ENCODE measurements at places on chromosomes 1 and 21. TPM values are rescaled to one million over a fixed set of nuclear protein-coding genes. Genes with fewer than 3 reads are reported as not detected.

The MASP2 gene
- not detected for total RNA-seq

The TNFRSF4 gene
- total RNA-seq = under 0.01 TPM

DNA sequence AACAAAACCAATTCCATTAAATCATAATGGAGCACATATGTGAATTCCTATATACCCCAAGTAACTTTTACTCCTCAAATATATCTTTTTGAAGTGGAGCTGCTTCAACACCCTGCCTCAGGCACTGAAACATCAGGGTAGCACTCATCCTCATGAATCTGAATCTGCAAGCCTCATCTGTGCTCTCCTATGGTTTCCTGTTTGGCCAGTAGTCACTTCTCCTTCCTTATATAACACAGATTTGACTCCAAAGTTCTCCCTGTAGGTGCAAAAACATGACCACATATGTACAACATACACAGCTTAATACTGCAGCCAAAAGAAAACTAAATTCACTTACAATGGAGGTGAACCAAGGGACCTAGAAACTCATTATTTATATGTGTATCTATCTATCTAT is 7.2 kb downstream of the TRIT1 start:
- DNase-seq = no peak

The FCRL1 gene
- not detected for total RNA-seq

GRCh38 chr1:207311888-207312603 is 9.4 kb upstream of the CD55 start:
- no peak for DNase-seq

- no peak for DNase-seq
Observed at GRCh38 chr1:233364026-233364425, 36.5 kb downstream of the MAP3K21 start.

GRCh38 chr1:27142464-27142863 is 12.5 kb downstream of the SLC9A1 start:
- no peak for DNase-seq

GRCh38 chr1:148372731-148373130 is 110.4 kb downstream of the PPIAL4G start:
- DNase-seq = peak; percentile 41

DNA sequence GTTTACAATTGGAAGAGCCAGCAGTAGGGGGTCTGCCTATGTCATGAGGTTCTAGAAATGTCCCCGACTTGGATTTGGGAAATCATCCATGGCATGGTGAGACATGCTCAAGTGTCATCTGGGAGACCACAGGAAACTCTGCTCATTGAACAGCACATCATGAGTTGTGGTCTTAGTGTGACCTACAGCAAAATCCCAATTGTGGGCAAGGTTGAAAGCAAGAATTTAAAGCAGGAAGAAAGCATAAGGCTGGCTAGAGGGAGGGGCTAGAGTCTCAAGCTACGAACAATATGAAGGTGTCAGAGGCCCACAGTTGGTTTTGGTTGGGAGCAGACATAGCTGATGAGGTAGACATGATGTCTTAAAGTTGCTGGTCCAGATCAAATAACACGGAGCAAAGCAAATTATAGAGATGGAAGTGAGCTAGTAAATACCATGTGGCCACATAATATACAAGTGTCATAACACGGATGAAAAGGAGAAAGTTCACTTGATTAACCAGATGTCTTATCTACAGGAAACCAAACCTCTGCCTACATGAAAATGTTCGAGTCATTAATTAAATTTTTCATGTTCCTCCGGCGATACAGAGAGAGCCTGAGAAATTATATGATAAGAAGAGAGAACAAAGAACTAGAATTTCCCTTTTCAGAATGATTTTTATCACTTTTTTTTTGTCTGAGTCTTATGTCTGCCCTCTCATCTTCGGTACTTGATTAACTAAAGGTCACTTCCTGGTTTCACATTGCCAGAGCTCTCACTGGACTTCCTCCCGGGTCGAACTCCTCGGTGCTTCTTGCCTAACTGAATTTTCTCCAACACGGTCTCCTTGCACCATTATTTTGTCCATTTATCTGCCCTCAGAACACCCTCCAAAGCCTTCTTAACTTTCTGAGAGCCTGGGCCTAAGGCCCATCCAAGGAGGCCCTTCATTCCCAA is 67.5 kb upstream of the DUSP10 start:
- peak; percentile 77 for DNase-seq

The CGN gene
- under 0.01 TPM for total RNA-seq

DNA sequence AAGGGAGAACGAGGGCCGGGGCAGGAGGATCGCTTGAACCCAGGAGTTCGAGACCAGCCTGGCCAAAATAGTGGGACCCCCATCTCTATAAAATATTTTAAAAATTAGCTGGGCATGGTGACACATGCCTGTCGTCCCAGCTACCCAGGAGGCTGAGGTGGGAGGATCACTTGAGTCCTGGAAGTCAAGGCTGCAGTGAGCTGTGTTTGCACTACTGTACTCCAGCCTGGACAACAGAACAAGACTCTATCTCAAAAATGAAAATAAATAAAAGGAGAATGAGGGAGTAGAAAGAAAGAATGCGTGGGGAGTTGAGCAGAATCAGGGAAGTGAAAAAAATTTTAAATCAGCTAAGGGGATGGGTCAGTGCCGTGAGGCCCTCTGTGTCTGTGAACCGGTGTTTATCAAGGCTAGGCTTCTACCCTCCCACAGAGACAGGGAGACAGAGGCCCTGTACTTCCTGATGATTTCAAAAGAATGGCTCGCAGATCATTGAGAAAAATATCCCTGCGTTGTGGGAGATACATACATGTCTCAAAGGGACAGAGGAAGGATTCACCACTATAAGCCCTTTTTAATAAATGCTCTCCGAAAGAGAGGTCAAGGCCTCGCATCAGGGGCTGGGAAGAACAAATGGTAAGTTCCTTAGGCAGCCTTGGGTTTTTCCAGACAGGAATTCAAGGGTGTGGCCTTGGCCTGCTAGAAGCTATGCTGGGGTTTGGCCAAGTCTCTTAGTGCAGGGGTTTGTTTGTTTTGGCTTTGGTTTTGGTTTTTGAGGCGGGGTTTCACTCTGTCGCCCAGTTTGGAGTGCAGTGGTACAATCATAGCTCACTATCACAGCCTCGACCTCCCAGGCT is 20.7 kb downstream of the IL10RB start:
- peak; percentile 83 for DNase-seq

DNA sequence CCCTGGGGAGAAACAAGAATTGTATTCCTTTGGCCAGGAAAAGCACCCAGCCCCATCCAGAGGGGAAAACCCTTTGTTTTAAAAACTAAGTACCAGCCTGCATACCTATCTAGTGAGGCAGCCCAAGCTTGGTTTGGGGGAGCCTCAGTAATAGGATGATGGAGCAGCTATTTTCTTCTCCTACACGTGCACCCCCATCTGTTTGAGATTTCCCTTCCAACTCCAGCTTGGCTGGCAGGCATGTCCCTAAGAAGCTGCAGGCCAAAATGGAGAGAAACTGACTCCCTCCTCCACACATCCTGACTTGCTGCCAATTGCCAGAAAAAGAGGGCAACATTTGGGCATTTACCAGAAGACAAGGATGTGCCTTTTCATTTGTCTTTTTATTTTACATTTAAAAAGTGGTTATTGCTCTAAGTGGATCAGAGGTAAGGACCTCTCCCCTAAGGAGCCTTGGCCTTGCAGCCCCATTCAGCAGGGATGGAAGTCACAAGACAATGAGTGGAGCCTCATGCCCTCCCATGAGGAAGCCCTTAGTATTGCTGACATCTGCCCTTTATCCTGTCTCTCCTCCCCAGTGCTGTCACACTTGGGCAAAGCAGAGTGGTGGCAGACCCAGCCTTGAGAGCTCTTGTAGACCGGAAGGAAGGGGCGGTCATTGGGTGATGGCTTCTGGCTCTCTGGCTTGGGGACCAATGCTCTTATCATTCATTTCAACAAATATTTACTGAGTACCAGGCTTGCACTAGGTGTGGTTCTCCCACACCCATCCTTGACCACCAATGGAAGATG is 8.6 kb downstream of the FNDC5 start:
- peak; percentile 20 for DNase-seq

DNA sequence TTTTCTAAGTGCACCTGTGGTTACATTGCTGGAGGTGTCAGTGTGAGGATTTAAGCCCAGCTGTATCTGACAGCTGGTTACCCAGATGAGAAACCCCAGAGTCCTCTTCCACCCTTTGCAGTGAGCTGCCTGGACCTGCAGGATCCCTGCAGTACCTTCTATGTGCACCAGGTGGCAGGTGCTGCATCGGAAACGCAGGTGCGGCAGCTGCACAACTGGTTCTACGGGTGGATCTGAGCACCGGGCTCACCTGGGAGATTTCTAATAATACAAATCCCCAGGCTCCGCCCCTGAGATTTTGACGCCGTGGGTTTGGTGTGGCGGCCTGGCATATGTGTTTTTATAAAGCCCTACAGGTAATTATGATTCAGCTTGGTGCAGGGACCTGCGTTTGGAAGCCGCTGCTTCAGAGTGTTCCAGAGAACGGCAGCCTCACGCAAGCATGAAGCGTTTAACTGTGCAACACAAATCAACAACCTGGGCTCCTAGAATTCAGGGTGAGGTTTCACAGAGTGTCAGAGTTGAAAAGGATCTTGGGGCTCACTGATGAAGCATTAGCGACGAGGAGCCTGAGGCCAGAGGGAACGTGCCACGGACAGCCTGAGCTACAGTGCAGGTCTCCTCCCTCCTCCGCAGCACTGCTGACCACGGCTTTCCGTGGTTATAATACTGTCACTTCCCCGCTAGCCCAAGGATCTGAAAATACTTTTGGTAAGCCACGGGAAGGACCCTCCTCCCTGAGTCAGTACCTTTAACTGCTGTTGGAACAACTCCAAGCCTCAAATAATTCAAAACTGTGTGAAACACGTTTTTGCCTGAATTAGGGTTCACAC is 96.7 kb upstream of the TRABD2B start:
- DNase-seq = peak; percentile 41

The LRRIQ3 gene
- total RNA-seq = 1.3 TPM

DNA sequence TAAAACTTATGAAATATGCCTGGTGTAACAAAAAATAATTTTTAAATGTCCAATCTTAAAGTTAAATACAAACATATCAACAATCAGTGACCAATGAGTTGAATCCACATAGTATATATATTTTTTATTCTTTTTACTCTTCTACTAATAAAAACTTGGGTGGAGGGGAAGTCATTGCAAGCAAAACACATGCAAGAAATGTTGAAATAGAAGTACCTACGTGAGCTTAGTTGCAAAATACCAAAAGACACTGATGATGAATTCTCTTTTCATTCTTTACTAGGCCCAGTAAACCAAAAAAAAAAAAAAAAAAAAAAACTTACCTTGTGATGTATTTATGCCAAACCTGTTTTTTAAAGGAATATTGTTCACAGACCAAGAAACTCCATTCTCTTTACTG is 26.4 kb upstream of the PLA2G4A start:
- DNase-seq = no peak

DNA sequence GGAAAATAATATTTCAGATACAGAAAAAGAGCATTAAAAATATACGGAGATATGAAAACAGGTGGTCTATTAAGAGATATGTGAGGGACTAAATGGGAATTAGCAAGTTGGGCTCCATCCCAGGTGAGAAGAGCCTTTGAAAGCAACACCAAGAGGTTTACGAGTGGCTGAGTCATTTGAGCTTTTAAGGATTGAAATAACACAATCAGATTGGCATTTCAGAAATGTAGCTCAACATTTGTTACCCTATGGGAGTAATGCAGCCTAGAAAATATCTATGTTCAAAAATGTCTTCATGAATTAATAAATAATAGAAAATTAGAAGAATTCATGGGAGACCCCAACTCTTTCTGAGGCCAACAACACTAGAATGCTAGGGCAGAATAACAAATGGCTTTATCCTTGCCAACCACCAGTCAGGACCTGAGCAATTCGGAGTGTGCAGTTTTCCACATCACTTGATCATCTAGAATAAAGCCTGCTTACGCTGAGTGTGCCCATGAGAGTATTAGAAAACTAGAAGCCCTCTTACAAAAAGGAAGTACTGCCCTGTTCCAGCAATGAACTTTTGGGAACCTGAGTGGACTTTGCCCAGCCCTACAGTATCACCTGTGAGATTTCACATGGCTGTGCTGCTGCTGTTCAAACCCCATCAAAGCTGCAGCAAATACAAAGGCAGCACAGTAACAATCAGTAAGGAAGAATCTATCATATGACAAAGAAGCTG is 538.0 kb upstream of the CAMK1G start:
- no peak for DNase-seq

DNA sequence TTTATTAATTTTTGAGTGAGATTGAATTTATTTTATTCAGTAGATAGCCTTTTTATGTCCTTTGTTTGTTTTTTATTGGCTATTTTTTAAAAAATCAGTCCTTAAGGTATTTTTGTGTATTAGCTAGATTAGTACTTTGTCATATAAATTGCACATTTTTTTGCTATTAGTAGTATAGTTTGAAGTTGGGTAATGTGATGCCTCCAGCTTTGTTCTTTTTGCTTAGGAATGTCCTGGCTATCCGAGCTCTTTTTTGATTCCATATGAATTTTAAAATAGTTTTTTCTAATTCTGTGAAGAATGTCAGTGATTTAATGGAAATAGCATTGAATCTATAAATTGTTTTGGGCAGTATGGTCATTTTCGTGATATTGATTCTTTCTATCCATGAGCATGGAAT is 80.4 kb downstream of the MAN1A2 start:
- no peak for DNase-seq

The ATP1A4 gene
- 0.26 TPM for total RNA-seq

DNA sequence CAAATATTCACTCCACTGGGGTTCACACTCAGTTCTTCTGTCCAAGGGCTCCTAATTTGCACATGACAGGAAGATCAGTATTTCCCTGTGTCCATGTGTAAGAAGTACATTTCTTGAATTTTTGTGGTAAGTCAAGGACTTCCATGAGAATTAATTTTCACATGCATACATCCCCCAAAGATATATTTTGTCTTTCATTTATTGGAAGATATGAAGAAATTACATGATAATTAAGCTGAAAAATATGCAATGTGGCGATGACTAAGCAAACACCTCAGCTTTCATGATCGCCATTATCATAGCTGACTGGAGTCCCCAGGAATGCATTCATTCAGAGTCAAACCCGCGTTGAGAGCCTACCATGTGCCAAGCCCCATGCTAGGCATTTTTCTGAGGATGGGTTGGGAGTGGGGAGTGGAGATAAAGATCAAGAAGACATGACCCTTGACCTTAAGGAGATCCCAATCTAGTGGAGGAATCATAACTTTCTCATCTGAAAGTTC is 104.6 kb upstream of the F3 start:
- DNase-seq = peak; percentile 67

The CATSPERE gene
- total RNA-seq = 0.99 TPM

DNA sequence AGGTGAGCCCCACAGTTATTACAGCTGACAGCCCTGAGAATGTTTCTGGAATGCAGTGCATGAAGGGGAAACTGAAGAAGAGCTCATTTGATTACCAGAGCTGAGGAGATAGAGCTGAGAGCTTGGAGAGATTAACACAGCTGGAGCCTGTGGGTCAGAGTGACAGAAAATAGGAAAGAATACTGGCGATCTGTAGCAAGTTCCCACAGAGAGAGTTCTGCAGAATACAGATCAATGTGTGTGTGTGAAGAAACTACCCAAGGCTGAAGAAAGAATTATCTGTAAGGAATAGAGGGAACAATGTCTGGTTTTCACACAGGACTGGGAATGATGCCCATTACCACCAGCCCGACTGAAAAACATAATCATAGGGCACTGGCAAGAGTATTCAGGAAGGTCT is 103.6 kb upstream of the SNX7 start:
- peak; percentile 33 for DNase-seq

GRCh38 chr1:44422161-44422560 is 17.1 kb downstream of the RNF220 start:
- DNase-seq = no peak

The RNU1-1 gene
- total RNA-seq = under 0.01 TPM

GRCh38 chr1:216830424-216831210 is 107.4 kb upstream of the ESRRG start:
- no peak for DNase-seq
